Stimulated activated naive CD4-positive, alpha-beta T cell treated with Interleukin-2 at 50 U/mL for 16 hours (primary cell): ENCODE measurements at places on chromosomes 3 and 15.

DNA sequence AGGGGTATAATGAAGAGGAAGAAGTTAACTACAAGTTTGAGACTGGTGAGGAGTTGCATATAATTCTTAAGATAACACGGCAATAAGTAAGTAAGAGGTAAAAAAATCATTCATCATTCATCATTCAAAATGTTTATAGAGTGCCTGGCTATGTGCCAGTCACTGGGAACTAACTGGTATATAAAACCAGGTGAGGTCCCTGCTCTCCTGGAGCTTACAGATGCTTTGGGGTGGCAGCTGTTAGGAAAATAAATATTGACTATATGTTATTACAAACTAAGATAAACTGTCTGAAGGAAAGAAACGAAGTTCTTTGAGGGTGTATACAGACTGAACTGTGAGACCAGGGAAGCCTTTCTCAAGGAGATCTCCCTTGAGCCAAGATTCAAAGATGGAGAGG lies 2.9 kb downstream of the CASR start:
- DNase-seq, result no peak

DNA sequence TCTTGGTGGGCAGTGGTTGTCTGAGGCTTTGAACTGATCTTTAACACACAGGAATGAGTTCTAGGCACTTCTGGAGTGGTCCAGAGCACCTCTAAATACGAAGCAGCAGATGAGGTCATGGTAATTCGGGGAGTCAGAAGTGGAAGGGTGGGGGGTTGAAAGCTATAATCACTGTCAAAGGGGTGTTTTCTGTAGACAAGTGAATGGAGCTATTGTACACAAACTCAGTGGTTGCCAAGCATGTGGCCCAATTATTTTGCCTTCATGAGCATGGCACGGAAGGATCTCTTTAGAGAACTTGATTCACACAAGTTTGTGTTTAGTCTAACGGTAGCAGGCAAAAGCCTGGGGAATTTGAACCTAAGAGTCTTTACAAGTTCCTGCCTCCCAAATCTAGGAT lies 6.3 kb downstream of the FRMD5 start:
- no peak for DNase-seq

- no peak for DNase-seq
Observed at GRCh38 chr3:16359331-16359730, 94.3 kb downstream of the OXNAD1 start.

GRCh38 chr3:63061449-63061848 lies 186.2 kb upstream of the CADPS start:
- no peak for DNase-seq

DNA sequence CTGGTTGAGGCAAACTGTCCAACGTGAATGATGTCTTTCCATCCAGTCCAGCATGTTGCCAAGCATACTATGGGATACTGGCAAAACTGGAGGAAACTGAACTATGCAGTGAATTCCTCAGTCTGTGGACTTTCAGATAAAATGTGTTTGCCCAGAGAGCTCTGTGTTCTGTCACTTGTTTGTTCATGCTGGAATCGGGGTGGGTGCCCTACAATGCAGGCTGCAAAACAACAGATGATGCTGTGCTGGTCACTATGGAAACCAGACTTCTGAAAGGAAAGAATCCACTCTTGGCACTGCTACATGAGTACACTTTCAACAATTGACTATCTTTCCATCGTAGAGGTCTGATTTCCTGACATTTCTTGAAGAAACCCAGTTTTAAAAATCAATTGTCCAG lies 272.5 kb upstream of the ARHGEF26 start:
- DNase-seq, result no peak

DNA sequence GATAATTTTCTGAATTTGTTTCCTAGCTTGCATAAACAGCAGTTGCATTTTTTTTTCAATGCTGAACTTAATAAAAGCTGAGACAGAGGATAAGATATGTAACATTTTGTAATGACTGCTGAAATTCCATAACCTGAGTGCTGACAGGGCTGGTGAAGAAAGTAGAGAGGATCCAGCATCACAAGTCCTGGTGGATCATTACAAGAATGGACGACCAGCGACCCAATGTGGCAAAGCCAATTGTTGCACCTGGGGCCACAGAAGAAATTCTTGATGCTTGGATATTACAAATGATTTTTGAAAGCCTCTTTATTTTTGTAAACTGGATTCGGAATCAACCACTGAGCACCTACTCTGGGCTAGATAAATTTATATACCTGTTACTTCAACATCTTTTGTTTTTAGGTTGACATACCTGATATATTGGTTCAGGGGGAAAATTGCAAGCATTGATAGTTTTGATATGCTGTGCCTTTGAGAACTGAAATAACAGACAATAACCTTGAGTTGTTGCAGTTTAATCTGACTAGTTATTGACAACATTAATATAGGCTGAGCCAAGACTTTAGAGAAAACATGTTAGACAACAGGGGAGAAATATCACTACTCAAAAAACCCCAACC lies 3.9 kb upstream of the ACTL6A start:
- peak; percentile 20 for DNase-seq

DNA sequence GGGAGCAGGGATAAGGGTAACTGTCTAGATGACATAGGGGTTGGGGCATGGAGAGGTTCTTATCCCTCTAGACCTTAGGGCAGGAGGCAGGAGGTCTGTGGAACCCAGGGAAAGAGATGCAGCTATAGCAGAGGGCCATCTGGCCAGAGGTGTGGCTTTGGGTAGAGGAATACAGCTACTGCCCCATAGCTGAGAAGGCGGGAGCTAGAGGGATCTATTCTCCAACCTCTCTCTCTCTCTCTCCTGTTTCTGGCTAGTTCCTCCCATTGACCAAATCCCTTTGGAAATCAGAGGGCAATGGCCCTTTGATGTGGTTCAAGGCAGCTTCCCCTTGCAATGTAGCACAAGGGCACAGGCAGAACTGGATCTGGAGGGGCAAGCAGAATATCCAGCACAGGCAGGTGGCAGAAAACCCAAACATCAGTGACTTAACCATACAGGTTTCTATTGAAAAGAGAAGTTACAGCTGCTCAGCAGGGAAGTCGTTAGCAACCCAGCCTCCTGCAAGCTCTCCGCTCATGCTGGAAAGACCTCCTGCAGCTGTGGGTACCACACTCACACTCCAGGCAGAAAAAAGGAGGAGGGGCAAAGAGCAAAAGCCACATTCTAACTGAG lies 22.3 kb upstream of the LMOD3 start:
- DNase-seq, result no peak

- DNase-seq, result no peak
Observed at GRCh38 chr3:32557640-32558352, 12.9 kb downstream of the DYNC1LI1 start.

DNA sequence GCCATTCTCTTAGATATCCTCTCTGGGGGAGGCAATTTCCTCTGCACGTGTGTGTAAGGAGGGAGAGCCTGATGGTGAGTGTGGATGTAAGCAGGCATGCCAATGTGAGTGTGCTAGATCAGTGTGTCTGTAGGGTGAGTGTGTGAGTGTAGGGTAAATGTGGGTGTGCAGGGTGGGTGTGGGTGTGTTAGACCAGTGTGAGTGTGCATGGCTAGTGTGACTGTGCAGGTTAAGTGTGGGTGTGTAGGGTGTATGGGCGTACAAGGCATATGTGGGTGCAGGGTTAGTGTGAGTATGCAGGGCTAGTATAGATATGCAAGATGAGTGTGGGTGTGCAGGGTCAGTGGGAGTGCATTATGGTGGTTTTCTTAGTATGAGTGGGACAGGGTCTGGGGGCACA lies 48.4 kb downstream of the ATP2B2 start:
- no peak for DNase-seq

DNA sequence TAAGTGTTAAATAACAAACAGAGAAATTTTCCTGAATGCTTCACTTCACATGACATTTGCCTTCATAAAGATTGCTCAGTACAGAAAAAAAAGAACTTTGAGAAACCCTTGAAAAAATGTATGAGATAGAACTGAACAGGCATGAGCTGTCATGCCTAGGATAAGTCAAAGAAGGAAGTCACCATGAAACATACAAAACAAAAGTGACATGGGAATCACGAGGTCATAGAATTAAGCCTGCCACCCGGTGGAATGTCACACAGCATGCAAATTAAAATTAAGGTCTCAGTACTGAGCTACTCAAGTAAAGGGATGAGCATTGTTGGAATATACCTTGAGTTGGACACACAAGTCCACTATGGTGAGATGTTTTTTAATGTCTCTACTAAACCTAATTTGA lies 652.5 kb upstream of the NECTIN3 start:
- DNase-seq, result no peak

DNA sequence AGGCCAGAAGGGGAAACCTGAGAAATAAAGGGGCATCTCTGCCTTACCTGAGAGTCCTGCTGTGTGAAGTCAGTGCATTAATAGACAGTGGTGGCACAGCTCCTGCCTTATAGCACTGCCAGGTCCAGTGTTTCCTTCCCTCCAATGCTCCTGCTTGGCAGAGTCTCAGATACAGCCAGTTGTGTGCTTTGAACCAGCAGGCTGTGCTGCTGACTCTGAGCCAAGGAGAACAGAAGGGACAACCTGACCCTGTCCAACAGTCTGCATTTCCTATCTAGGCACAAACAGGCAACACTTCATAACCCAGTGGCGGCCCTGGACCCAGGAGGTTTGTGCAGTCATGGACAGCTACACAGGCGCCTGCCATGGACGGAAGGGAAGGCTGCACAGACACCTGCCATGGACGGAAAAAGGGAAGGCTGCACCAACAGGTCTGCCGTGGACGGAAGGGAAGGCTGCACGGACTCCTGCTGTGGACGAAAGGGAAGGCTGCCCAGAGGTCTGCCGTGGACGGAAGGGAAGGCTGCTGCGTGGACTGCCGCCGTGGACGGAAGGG lies 33.9 kb upstream of the PLXNA1 start:
- DNase-seq, result no peak

- DNase-seq, result no peak
Observed at GRCh38 chr3:150899141-150899540, 6.1 kb downstream of the MINDY4B start.

GRCh38 chr3:129608087-129608935 lies 1.8 kb upstream of the PLXND1 start:
- DNase-seq, result no peak

DNA sequence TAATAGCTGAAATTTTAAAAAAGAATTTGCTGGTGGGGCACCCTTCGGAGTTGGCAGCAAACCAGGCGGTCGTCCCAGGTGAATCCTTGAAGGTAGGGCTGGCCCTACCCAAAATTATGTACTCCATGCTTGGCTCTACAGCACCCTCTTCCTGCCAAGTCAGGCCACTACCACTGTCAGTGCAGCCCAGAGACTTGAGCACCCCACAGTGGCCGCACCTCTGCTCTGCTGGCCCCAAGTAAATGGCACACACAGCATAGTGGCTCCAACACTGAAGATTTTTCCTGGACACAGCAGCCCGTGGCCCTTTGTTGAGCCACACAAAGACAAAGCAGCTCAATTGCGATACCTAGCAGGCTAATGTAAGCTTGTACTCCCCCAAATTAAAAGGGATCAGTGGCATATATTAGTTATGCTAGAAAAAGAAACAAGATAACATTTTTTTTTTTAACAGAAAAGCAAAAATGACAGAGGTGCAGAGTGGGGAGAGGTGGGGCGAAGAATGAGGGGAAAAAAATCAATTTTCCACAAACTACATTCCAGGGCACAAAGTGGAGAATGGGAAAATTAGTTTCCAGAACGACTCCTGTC lies 250.5 kb downstream of the UACA start:
- peak; percentile 45 for DNase-seq

DNA sequence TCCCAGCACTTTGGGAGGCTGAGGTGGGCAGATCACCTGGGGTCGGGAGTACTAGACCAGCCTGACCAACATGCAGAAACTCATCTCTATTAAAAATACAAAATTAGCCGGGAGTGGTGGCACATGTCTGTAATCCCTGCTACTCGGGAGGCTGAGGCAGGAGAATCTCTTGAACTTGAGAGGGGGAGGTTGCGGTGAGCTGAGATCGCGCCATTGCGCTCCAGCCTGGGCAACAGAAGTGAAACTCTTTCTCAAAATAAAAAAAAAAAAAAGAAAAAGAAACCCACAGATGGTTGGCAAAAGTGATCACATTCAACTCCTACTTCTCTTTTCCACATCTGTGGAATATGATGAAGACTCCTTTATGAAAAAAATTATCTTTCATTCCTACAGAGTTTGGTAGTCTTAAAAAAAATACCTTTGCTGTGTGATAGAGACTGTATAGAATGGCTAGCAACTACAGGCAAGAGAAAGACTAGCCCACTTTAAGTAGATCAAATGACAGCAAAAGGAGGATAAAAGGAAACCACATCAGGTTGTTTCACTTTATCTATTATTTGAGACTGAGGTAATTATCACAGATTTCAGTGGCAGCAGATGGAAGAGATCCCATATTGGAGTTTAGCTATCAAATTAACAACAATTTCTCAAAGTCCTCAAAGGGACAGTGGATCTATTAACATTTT lies 172.9 kb upstream of the TSPAN3 start:
- DNase-seq, result no peak

- no peak for DNase-seq
Observed at GRCh38 chr3:48236531-48236930, 4.4 kb upstream of the ZNF589 start.

- no peak for DNase-seq
Observed at GRCh38 chr3:128813097-128813496, 66.3 kb upstream of the ACAD9 start.

GRCh38 chr3:173410436-173410835 lies 12.9 kb downstream of the NLGN1 start:
- DNase-seq, result no peak

- no peak for DNase-seq
Observed at GRCh38 chr15:50791486-50791885, 26.0 kb upstream of the SPPL2A start.
